ENCODE measurements at places on chromosomes 16 and 17.

- peak; percentile 41 for DNase-seq
Observed at GRCh38 chr17:35612924-35613521, 25.9 kb downstream of the AP2B1 start.

GRCh38 chr16:78435260-78435659, 335.8 kb downstream of the WWOX start:
- no peak for DNase-seq

DNA sequence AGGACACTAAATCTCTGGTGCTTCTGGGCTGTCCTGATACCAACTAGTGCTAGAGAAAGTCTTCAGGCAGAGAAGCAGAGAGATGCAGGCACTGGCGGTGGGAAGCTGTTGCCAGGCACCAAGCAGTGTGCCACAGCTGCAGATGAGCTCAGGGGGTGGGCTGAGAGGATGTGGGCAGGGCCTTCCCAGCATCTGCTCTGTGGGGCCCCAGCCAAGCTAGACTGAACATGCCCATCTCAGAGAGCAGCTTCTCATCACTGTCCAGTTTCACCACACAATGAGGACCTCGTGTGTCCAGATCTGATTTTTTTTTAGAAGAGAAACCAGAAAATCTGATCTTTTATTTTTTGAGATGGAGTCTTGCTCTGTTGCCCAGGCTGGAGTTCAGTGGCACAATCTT, 17.1 kb downstream of the PSKH1 start:
- DNase-seq: peak; percentile 90

GRCh38 chr17:28975646-28976045, 24.3 kb upstream of the PHF12 start:
- DNase-seq: no peak

DNA sequence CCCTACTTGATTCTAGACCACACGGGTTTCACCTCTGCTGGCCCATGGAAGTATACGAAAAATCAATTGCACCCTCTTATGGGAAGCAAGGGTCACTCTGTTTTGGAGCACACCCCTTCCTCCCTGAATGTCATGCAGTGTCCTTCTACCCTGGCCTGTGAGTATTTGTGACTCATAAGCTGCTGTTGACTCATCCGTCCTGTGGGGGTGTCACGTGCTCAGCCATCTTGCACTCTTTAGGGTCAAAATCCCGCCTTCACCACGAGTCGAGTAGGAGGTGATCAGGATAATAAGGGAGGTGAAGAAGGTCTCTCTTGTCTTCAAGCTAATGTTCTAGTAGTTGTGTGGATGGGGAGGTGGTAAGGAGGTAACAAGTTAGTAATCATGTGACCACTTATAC, 341.0 kb upstream of the EEF2KMT start:
- no peak for DNase-seq

- DNase-seq: no peak
Observed at GRCh38 chr17:28480799-28481571, 7.5 kb downstream of the SLC13A2 start.

DNA sequence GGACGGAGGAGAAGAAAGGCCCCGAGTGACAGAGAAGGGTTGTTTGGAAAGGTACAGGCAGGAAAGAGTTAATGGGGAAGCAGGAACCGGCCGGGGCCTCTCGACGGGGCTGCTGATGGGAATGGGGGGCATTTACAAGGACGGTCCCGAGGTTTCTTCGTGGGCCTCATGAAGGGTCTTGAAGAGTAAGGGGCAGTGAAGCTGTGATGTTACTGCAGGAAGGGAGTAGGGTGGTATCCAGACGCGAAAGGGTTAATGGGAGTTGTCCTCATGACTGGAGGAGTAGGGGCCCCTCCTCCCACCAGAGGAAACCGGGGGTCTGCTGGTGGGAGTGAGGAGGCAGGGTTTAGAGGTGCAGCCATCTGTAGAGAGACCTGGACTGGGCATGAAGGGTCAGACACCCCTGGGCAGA, 481 bp downstream of the PDK2 start:
- no peak for DNase-seq

DNA sequence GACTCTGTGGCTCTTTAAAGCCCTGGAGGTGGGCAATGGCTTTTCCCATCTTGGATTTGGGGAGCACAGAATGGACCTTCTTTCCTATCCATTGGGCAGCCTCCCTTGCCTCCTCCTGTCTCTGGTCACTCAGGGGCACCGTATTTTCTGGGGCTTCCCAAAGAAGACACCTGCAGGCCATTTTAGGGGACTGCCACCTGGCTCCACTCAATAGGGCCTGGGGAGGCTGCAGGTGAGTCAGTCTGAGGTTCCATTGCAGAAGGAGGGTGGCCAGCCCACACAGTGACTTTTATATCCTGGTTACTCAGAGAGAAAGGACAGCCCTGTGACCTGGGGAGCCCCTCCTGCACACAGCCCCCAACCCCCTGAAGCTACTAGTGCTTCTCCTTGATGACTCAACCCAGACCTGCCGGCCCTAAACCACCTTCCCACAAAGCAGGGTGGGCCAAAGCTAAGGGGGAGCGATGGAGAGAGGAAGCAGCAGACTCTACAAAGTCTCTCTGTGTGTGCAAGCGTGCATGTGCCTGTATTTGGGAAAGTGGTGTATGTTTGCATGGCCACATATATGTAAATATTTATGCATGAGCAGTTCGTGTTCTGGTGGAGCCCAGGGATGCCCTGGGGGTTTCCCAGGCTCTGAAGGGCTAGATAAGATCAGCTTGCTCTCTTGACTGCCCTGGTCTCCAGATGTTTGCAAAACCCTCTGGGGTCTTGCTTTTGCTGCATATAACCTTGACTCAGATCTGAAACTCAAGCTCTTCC, 5.0 kb downstream of the CX3CL1 start:
- DNase-seq: no peak

- no peak for DNase-seq
Observed at GRCh38 chr16:4495766-4496165, 19.6 kb downstream of the HMOX2 start.

DNA sequence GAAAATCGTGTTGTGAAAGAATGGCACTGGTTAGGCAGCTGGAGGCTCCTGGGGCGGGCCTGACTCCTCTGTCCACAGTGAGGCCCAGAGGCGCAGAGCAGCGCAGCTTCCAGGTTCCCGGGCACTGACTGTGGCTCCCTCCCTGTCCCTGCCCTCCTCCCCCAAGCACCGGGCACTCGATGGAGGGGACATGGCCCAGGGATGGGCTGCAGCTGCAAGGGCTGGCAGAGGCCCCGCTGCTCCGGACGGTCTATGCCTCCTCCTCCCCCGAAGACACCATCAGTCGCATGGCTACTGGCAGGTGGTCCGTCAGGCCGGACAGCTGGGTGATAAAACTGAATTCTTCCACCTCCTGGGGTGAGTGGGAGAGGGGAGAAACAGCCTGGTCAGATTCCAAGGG, 50.1 kb downstream of the PRMT7 start:
- DNase-seq: no peak

GRCh38 chr16:86566966-86567700, 504 bp downstream of the FOXC2 start:
- DNase-seq: peak; percentile 93

DNA sequence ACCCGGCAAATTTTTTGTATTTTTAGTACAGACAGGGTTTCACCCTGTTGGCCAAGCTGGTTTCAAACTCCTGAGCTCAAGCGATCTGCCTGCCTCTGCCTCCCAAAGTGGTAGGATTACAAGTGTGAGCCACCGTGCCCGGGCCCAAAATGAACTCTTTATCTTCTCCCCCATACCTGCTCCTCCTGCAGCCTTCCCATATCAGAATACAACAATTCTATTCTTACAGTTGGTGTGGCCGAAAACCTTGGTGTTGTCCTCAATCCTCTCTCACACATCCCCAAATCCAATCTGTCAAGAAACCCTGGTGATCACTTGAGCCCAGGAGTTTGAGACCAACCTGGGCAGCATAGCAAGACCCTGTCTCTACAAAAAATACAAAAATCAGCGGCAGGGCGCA, 19.5 kb upstream of the SPN start:
- no peak for DNase-seq

DNA sequence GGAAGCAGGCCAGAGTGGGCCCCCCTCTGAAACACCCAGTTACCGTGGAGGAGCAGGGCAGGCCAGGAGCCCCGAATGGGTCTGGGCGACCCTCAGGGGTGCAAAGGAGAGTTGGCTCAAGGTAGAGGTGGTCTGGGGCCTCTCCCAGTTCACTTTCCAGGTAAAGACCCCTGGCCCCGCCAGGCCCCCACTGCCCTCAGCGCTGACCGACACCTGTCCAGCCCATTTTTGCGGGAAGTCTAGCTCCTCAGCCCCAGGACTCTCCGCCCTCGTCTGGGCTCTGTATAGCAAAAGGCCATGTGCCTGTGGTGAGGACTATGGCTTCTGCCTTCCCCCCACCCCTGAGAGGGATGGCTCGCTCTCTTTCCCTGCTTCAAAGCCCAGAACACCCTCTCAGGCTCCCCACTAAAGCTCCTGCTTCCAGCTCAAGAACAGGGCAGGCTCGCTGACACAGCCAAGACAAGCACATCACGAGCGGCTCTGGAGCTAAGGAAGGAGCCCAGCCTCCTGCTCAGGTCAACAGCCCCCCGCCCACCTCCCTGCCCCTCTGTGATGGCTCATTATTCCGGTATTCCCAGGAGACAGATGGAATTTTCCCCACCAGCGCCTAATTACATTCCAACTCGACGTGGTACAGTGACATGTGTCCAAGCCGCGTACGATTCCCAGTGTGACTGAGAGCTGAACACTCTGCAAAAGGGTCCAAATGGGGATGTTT, 59.4 kb downstream of the RTN4RL1 start:
- no peak for DNase-seq

GRCh38 chr16:79209308-79209707, 391.2 kb downstream of the MAF start:
- DNase-seq: no peak
